ENCODE measurements at places on chromosomes 5 and 9.

- DNase-seq = no peak
These were observed 782.6 kb downstream of the TLE1 start for GRCh38 chr9:80906728-80907127.

GRCh38 chr9:77956555-77956954 lies 75.1 kb downstream of the GNAQ start:
- DNase-seq = no peak

DNA sequence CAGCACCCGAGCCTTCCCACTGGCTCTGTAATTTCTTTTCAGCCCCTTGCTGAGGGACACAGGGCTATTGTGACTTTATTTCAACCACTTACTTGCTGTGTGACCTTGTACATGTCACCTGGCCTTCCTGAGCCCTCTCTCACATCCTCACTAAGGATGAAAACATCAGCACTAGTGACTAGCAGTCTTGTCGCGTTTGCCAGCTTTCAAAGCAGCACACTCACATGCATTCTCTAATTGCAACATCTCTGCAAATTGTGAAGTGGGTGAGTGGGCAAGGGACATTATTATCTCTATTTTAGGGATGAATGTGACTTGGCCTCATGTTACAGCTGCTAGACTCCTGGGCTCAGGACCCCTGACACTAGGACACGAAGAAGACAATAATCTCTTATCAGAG lies 144.5 kb downstream of the SEC61B start:
- DNase-seq = no peak

- DNase-seq = no peak
These were observed 117.0 kb downstream of the NXNL2 start for GRCh38 chr9:88651682-88652633.

- DNase-seq = no peak
These were observed 4.8 kb downstream of the GLIPR2 start for GRCh38 chr9:36141288-36141687.

DNA sequence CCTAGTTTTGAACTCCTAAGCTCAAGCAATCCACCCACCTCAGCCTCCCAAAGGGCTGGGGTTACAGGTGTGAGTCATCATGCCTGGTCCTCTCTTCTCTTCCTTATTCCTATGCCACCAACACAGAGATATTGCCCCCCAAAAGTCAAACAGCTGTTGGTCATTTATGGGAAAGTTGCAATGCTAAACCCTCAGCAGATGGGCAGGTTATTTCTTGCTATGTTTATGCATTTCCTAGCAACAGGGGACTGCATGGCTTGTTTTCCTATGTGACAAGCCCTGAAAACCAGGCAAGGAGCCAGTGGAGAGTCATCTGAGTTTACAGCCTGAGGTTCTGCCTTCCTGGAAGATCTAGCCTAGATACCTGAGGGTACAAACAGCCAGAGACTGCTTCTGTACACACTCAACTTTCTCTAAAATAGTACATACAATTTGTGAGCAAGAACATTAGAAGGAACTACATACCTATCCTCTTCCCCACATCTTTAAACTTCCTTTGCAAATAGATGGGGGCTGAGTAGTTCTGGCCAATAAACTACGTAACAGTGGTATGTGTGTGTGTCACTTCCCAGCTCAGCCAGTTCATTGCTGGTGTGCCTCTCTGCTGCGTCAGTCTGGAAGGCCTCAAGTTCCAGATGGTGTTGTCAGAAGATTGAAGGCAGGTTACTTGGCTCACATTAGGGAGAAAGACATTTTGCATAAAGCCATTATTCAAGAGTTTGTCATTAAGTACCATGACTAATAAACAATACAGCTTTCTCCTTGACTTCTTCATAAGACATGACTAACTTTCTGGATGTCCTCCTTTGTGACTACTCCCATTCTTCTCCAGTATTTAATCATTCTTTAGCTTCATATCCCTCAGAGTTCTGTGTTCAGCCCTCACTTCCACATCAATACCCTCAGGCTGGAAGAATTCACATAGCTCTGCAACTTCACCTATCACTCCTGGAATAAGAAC lies 65.3 kb downstream of the CSNK1A1 start:
- DNase-seq = no peak

- DNase-seq = no peak
These were observed 268.7 kb downstream of the IRX2 start for GRCh38 chr5:2482778-2483177.

DNA sequence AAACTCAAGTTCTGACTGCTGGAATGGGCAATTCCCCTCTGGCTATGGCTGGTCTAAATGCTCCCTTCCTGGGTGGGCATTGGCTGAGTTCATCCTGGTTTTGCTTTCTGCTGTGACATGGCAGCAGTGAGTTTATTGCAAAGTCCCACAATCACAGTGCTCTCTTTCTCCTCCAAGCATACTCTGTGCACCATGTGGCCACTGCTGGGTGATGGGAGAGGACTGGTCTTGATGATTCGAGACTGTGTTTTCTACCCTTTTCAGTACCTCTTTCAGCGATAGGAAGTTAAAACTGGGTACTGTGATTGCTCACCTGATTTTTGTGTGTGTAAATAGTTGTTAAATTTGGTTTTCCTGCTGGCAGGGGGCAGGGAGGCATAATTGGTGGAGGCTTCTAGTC lies 49.7 kb downstream of the FER start:
- DNase-seq = no peak

- DNase-seq = no peak
These were observed 71.6 kb upstream of the HSPB3 start for GRCh38 chr5:54383941-54384340.

GRCh38 chr5:143582869-143583268 lies 179.4 kb upstream of the NR3C1 start:
- no peak for DNase-seq

DNA sequence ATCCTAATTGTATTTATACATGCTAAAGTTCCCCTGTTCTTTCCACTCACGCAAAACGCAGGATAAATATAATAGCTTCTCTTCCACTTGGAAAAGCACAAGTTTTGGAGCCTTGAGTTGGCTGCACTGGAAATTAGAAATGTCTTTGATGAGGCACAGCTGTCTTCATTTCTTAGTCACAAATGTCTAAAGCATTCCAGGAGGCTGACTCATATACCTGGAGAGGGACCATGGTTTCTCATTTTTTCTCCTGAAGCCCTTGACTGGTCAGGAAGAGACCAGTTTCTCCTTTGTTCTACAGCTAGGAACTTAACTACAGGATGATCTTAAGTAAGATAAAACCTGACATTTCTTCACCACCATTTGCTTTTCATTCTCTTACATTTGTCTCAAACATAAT lies 16.2 kb downstream of the MTX3 start:
- no peak for DNase-seq

DNA sequence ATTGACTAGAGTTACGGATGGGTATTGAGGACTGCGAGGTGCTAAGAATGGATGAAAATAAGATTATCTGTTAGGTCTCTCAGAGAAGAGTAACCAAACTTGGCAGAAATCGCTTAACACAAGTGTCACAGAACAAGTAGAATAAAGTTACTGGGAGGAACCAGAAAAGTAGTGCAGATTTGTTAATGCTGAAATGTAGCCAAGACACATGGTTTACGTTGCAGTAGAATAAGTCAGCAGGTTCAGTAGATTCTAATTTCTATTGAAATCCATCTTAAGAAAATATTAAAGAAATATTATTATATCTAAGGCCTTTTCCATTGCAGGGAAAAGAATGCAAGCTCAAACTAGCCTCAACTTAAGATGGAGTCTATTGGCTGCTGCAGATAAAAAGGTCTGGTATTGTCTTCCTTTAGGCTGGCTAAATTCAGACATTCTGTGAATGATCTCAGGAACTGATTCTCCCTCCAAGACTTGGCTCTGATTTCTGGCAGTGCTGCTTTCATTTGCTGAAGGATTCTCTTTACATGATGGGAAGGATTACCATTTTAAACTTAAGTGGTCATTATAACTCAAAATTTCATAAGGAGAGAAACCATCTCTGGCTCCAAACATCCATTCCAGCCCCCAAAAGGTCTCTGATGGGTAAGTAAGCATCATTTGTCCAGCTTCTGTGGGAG lies 314.9 kb downstream of the MARCHF11 start:
- no peak for DNase-seq
